Activated naive CD8-positive, alpha-beta T cell treated with anti-CD3 and anti-CD28 coated beads, Interleukin-2, amount 10 ng/mL, durations not matched to agents 7 days and 5 days (primary cell): ENCODE measurements at places on chromosomes 2 and 18. TPM values are rescaled to one million over a fixed set of nuclear protein-coding genes. Genes with fewer than 3 reads are reported as not detected.

GRCh38 chr2:70904371-70905216 is 31.1 kb upstream of the ATP6V1B1 start:
- H3K27ac ChIP-seq: no peak overlapping the region
- H3K4me1 ChIP-seq: peaks cover 20% of the 10 kb centered on the region
- no peak overlapping the region for H3K4me3 ChIP-seq
- DNase-seq: no peak
- H3K36me3 ChIP-seq: no peaks in the 10 kb centered on the region

- H3K4me3 ChIP-seq: no peak overlapping the region
- no peaks in the 10 kb centered on the region for H3K36me3 ChIP-seq
- H3K27me3 ChIP-seq: peaks cover 3% of the 10 kb centered on the region
- no peak for DNase-seq
Observed at GRCh38 chr2:9076210-9076609, 72.7 kb upstream of the MBOAT2 start.

- H3K27me3 ChIP-seq: no peaks in the 10 kb centered on the region
- no peaks in the 10 kb centered on the region for H3K4me1 ChIP-seq
- no peak overlapping the region for H3K4me3 ChIP-seq
- H3K36me3 ChIP-seq: no peaks in the 10 kb centered on the region
- DNase-seq: no peak
Observed at GRCh38 chr2:33672896-33673295, 73.8 kb upstream of the FAM98A start.

DNA sequence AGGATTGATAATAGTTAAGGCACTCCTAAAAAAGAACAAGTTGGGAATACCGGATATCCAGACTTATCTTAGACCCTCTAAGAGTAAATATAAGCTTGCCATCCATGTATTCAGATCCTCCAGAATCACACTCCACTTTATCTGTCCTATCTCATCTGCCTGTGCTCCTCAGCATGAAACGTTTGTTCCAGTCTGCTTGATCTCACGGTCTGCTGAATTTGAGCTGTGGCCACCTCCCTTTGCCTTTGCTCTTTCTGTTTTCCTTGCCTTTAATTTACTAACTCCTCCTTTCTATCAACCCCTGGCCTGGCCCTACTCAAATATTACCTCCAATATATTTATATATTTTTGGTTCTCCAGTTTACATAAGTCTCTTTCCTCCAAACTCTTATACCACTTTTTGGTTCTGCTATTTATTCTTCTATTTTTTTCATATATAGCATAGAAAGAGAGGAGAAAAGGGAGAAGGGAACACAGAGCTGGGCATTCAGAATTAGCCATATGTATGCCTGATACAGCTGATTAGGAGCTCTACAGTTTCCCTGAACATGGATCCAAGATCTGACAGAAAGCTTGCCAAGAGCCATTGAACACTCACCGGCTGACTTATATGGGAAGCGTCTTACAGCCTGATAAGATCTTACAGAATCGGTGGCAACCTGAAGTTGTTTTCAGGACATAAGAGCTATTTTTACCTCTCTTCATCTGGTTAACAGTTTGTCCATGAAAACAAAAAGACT is 21.8 kb upstream of the DNAJC27 start:
- peaks cover 23% of the 10 kb centered on the region for H3K27me3 ChIP-seq
- no peaks in the 10 kb centered on the region for H3K4me1 ChIP-seq
- DNase-seq: no peak

GRCh38 chr2:199055336-199055735 is 402.4 kb downstream of the SATB2 start:
- H3K4me3 ChIP-seq: no peak overlapping the region
- no peaks in the 10 kb centered on the region for H3K36me3 ChIP-seq
- H3K4me1 ChIP-seq: no peaks in the 10 kb centered on the region
- DNase-seq: no peak
- H3K27ac ChIP-seq: no peak overlapping the region

DNA sequence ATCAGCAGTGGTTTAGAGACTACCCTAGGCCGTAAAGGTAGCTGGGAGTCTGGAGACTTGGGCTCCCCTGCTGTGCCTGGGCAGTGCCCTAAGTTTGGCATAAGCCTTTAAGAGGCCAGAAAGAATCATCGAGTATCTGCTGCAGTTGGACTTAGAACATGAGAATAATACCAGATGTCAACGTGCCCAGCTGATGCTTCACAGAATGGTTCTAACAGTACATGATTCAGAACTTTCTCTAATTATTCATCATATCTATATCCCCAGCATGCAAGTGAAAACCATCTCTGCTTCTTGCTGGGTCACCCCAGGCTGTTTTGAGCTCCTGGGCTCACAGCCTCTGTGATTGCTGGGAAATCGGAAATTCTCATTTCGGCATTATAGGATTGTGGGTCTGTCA is 118.1 kb downstream of the NCK2 start:
- H3K4me3 ChIP-seq: no peak overlapping the region
- no peak for DNase-seq
- H3K27ac ChIP-seq: peak overlapping the region; percentile 5
- H3K36me3 ChIP-seq: peaks cover 13% of the 10 kb centered on the region
- H3K4me1 ChIP-seq: peaks cover 65% of the 10 kb centered on the region

DNA sequence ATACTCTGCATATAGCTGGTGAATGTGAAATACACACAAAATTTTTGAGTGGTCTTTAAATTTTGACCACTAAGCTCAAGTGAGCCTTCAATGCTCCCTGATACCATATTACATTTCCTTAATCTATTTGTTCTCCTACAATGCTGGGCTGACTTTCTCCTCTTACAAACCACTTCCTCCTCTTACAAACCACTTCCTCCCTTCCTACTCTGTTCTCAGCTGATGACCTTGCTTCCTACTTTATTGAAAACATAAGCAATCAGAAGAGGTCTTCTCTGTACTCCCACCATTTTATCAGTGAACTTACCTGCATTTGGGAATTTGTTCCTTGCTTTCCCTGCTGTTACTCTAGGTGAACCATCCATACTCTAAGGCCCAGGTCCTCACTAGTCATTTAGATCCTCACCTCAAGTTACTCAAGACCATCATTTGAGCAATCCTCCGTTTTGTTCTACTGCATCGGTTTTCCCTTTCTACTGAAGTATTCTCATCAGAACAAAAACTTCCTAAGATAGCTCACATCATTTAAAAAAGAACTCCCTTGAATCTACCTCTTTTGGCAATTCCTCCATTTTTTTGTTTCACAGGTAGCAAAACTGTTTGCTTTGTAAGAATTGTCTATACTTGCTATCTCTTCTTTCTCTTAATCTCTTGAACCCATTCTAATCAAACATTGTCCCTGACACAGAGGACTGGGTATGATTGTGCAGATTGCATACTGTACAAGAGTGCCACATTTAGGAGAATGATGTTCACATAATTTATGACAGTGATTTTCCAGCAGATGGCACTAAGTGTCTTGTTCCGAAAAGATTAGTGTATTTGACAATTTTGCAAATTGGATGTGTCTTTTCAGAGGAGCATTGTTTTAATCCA is 96.5 kb downstream of the EPB41L5 start:
- no peaks in the 10 kb centered on the region for H3K27me3 ChIP-seq
- H3K36me3 ChIP-seq: peaks cover 8% of the 10 kb centered on the region
- H3K27ac ChIP-seq: peak overlapping the region; percentile 63
- peaks cover 27% of the 10 kb centered on the region for H3K4me1 ChIP-seq
- H3K4me3 ChIP-seq: peak overlapping the region; percentile 65

GRCh38 chr2:113741091-113741490 is 15.4 kb downstream of the SLC35F5 start:
- no peak for DNase-seq
- H3K27ac ChIP-seq: no peak overlapping the region

DNA sequence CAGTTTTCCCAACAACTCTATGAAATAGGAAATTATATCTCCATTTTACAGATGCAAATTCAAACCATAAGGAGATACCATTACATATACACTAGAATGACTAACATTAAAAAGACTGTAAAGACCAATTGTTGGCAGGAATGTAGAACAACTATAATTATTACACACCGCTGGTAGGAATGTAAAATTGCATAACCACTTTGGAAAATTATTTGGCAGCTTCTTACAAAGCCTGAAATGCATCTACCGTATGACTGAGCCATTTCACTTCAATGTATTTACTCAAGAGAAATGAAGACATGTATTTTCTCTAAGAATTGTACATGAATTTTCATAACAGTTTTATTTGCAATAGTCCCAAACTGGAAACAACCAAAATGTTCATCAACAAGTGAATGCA is 189.1 kb upstream of the BCL2L11 start:
- H3K4me1 ChIP-seq: no peaks in the 10 kb centered on the region
- DNase-seq: no peak
- peaks cover 3% of the 10 kb centered on the region for H3K27me3 ChIP-seq
- peaks cover 9% of the 10 kb centered on the region for H3K36me3 ChIP-seq
- no peak overlapping the region for H3K4me3 ChIP-seq

- H3K4me1 ChIP-seq: peaks cover 5% of the 10 kb centered on the region
- no peak overlapping the region for H3K27ac ChIP-seq
- H3K4me3 ChIP-seq: no peak overlapping the region
- no peaks in the 10 kb centered on the region for H3K27me3 ChIP-seq
Observed at GRCh38 chr2:174510583-174511189, 23.9 kb upstream of the GPR155 start.

CAPN13 gene
- total RNA-seq: not detected

COQ10B gene
- 25.2 TPM for total RNA-seq

PROKR1 gene
- total RNA-seq: not detected

SDC1 gene
- total RNA-seq: 0.22 TPM
